Occipital lobe (tissue), 3 donors: ENCODE measurements at places on chromosomes 7 and 10. TPM values are rescaled to one million over a fixed set of nuclear protein-coding genes. Genes with fewer than 3 reads are reported as not detected.

Gene OPN1SW
- not detected for total RNA-seq

Gene TUBAL3
- total RNA-seq, result not detected

Gene IGF2BP3
- 84.1 TPM for total RNA-seq

Gene DEPP1
- total RNA-seq, result 3.1 TPM

Gene SAMD9
- total RNA-seq, result 3.3 TPM

- DNase-seq, result no peak
Observed at GRCh38 chr7:64892666-64893309, 10.3 kb upstream of the ZNF273 start.

DNA sequence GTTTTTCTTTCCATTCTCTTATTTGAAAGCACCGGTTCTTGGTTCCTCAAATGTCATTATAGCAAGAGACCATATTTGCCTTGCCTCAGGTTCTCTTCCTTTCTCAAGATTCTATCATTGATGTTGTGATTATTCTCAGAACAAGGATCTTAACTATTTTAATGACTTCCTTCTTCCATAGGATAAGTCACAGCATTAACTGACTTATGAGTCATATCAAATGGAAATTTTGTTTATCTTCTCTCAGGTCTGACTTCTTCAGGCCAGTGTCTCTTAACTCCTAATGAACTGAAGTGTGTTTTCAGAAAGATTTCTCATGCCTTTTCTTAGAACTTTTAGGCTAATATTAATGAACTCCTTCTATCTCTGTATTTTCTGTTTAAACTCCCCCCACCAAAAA, 794.6 kb upstream of the LRRN3 start:
- no peak for DNase-seq

- DNase-seq, result no peak
Observed at GRCh38 chr10:119406601-119407253, 135.8 kb downstream of the RGS10 start.

DNA sequence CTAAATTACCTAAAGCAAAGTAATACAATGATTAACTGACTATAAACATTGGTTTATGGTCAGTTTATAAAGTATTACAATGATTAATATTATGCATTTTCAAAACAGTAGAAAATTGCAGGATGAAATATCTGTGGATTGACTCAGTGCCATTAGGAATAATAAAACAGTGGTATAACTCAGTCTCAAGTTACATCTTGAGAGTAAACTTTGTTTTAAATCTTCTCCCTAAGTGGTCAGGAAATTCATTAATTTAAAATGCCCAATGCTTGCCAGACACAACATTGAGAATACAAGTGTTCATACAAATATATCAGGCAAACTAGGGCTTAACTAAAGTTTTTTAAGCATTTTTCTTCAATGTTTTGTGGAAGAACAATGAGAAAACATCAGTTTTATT, 257.8 kb downstream of the ETV1 start:
- no peak for DNase-seq

DNA sequence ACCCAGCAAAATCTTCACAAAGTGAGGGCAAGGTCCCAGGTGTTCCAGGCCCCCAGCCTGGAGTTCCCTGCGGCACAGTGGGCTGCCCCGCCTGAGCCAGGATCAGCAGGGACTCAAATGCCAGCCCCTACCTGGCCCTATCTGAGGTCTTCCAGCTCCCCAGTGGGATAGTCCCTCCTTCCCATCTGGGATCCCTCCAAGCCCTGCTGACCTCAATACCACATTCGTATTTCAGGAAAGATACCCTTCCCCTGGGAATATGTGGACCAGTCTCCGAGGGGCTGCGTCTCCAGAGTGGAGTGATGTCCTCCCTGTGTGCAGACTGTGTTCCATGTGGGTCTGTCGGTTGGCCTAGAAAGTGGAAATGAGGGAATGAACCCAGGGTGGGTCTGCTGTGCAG, 40.9 kb downstream of the ELFN1 start:
- no peak for DNase-seq

GRCh38 chr10:132407846-132408278, 10.9 kb downstream of the PWWP2B start:
- DNase-seq, result peak; percentile 34

DNA sequence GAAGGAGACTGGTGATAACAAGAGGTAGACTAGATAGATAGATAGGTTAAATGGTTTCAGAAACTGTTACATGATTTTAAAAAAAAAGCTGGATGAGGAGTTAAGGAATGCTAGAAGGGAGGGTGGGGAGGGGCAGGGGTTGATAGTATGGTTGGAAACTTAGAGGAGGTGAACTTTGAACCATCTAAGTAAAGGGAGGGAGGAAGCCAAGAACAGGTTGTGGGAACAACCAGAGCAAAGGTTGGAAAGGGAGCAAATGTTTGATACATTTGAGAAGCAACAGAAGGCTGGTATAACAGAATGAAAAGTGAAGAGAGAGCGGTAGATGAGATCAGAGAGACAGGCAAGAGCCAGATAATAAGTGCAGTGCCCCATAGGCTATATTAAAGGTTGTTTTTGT, 224.8 kb downstream of the FOXP2 start:
- DNase-seq, result no peak

- DNase-seq, result no peak
Observed at GRCh38 chr10:87608756-87609155, 50.9 kb upstream of the PAPSS2 start.
